ENCODE measurements at places on chromosomes 2 and 18. TPM values are rescaled to one million over a fixed set of nuclear protein-coding genes. Genes with fewer than 3 reads are reported as not detected.

TCF23 gene
- not detected for total RNA-seq

DNA sequence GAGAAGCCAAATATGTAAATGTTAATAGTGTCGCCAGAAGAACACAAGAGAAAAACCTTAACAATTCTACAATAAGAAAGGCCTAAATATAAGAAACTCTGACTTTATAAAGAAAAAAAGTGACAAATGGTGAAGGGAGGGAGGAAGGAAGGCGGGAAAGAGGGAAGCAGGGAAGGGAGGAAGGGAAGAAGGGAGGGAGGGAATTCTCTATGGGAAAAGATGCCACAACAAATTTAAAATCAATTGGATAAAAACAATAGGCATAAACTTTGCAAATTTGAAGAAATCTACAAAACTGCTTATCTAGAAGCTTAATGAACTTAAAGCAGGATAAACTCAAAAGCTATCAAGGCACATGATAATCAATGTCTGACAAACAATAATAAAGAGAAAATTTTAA lies 16.9 kb downstream of the NBAS start:
- DNase-seq: no peak

GRCh38 chr2:127220768-127221527 lies 849 bp upstream of the CYP27C1 start:
- no peak for DNase-seq

- no peak for DNase-seq
These were observed 50.5 kb upstream of the FHOD3 start for GRCh38 chr18:36247036-36247435.

- no peak for DNase-seq
These were observed 419.2 kb downstream of the NR4A2 start for GRCh38 chr2:155913356-155913755.

GRCh38 chr2:117957616-117958015 lies 56.3 kb downstream of the CCDC93 start:
- DNase-seq: no peak

AQP12B gene
- total RNA-seq: not detected

DNA sequence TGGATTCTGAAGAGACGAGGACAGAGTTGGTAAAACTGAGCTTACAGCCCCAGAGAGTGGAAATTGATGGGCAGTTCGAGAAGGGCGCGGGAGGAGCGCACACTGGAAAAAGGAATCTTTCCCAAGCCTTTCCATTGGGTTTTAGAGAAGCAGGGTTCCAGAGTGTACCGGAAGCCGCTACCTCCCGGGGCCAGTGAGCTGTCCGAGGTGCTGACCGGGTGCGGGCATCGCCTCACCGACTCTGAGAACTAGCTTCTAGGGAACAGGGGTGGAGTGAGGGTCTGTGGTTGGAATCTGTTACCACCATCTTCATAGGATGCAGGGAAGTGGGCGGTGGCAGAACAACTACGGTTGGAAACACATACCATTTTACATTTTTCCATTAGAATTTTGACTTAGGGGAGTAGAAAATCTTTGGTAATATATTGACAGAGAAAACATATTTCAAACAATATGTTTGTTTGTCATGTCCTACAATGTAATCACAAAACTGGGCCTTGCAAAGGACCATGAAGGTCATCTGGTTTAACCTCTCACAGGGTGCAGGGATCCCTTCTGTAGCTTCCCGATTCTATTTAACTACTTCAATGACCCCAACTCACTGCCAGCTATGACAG lies 724 bp downstream of the NMS start:
- no peak for DNase-seq

- no peak for DNase-seq
These were observed 89.1 kb upstream of the GCFC2 start for GRCh38 chr2:75799859-75800258.

DNA sequence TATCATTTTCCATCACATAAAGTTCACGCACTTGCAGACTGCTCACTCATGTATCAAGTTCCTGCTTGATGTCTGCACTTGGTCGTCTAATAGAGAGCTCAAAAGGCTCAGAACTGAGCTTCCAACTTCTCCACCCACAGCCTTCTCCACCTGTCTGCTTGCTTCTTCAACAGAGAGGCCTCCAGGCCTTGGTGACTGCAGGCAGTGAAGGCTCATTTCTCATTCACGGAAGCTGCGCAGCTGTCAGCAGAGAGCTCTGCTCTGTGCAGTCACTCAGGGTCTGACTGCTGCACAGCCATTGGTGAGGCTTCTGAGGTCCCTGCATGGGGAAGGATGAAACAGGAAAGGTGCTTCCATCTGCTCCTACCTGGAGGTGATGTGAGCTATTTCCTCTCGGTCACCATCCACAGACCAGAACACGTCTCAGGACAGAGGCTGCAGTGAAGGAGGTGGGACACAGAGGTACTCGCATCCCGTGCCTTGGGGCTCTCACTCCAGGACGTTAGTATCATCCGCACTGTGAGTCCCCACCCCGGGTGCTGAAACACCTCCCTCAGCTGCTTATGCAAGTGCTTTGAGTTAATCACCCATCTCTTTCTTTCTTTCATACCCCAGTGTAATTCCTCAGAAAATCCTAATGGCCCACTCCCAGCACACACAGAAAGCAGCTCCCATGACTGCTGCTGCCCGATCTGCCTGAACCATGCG lies 126.2 kb downstream of the TMEM18 start:
- DNase-seq: no peak

DNA sequence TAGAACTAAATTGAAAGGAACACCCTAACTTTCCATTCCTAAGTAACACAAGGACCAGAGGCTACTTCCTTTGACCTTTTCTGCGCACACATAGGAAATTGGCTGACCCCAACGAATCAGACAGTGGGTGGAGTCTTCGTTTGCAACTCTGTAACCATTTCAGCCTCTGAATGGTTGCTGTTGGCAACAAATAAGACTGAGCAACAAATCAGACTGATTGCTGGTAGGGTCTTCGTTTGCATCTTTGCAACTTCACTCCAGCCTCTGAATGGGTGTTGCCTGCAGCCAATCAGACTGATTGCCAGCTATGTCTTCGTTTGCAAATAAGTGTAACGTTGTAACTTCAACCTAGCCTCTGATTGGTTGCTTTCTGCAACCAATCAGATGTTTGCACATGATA lies 34.6 kb downstream of the USP40 start:
- no peak for DNase-seq

- DNase-seq: no peak
These were observed 854.3 kb downstream of the LRRTM4 start for GRCh38 chr2:76667821-76668271.

ATOH8 gene
- 0.12 TPM for total RNA-seq

C2orf81 gene
- total RNA-seq: 0.93 TPM

GRCh38 chr18:14026199-14026598 lies 106.0 kb downstream of the ZNF519 start:
- no peak for DNase-seq

GRCh38 chr2:25270061-25270460 lies 71.7 kb downstream of the DNMT3A start:
- DNase-seq: no peak

MYO3B gene
- 0.38 TPM for total RNA-seq

GRCh38 chr2:155730804-155731203 lies 601.7 kb downstream of the NR4A2 start:
- DNase-seq: no peak

FOXD4L1 gene
- total RNA-seq: 0.23 TPM

HDLBP gene
- total RNA-seq: 176 TPM

MC2R gene
- total RNA-seq: not detected
